Omental fat pad (tissue), 4 donors: ENCODE measurements at places on chromosomes 4 and X.

DNA sequence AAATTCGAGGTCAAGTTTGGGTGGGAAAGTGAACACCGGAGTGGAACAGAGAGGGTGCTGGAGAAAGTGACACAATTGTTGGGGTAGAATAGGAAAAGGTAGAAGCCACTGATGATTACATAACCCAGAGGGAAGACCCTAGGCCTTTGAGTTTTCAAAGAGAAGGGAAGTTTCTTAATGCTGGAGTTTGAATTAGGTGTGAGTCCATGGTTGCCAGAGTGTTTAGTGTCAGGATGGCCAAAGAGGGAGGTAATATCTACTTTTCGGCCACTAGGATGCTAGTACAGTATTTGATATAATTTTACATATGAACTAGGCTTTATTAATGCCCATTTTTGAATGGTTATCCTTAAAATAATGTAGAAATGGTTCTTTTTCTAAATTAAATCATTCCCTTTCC is 5.4 kb downstream of the BCORL1 start:
- DNase-seq: no peak

- no peak for DNase-seq
Measured at GRCh38 chr4:123325241-123325681, 71.3 kb upstream of the SPRY1 start.

GRCh38 chr4:127788517-127788916 is 6.4 kb downstream of the HSPA4L start:
- no peak for DNase-seq

- no peak for DNase-seq
Measured at GRCh38 chrX:44162964-44163475, 180.5 kb downstream of the EFHC2 start.

GRCh38 chr4:144611850-144612249 is 34.1 kb upstream of the HHIP start:
- DNase-seq: no peak

DNA sequence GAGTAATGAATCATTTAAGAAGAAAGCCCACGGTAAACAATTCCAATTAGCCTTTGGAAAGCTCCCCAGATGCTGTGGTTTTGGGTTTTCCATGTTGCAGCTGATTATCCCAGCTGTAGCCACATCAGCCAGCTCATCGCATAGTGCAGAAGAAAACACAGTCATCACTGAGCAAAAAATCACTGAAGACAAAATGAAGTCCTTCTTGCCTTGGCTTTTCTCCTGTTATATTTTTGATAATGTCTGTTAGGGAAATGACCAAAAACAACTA is 193.0 kb upstream of the C1QTNF7 start:
- DNase-seq: no peak

- no peak for DNase-seq
Measured at GRCh38 chrX:155959018-155959587, 38.4 kb upstream of the IL9R start.

DNA sequence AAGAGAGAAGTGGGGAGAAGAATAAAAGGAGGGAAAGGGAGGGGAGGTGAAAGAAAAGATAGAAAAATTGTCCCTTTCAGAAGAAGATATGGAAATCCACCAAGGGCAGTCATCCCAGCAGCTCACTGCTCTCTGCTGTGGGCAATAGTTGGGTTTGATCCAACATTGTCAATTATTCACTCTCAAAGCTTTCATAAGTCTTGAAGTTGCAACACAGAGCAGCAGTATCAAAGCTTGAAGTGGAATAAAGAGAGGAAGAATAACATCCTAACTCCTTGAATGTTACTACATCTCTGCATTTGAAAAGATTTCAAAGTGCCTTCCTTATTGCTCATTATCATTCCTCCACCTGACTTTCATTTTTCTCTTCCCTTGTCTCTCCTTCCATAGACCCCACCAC is 62.3 kb upstream of the HHIP start:
- no peak for DNase-seq

GRCh38 chrX:153669901-153670731 is 3.5 kb downstream of the PNCK start:
- no peak for DNase-seq

GRCh38 chrX:53135581-53135980 is 41.6 kb downstream of the KANTR start:
- DNase-seq: no peak

- no peak for DNase-seq
Measured at GRCh38 chrX:19177721-19178120, 55.5 kb upstream of the ADGRG2 start.

DNA sequence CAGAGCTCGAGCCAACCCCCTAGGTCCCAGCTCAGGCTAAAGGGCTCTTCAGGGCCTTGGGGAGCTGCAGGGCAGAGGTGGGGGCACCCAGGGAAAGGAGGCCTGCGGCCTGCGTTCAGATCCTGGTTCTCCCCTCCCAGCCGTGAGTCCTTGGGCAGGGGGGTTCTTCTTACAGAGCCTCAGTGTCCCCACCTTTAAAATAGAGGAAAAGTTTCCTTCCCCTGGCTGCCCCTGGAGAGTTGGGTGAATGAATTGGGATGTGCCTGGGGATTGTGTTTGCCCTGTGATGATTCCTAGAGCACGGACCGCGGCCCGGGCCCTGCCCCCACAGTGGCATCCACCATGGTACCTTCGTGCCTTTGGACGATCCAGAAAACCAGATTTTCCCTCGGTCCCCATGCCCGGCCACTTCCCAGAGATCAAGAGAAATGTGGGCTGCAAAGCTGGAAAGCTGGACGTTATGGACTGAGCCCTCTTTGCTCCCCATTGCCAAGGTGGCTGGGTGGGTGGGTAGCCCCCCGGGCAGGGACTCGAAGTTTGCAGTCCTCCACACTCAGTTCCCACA is 11.4 kb downstream of the HTRA3 start:
- DNase-seq: no peak

DNA sequence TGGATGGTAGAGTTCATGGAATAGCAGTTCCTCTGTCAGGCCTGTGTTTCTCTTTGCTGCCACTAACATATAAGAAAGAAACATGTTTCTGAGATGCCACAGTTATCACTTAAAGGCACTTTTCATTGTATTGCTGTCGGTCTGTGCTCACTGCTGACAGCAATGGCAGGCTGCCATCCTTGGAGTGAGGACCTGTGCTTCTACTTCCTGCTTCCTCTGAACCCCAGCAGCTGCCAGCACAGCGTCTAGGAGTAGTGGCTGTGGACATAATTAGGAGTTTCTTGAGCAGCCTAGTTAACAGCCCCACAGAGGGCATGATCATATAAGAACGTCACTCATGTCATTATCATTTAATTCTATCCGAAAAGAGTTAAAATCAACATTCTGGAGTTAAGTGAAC is 30.5 kb downstream of the F11 start:
- DNase-seq: no peak

- DNase-seq: no peak
Measured at GRCh38 chrX:107507093-107507743, 57.8 kb downstream of the FRMPD3 start.

GRCh38 chrX:51855698-51856097 is 37.7 kb upstream of the MAGED1 start:
- DNase-seq: no peak

- DNase-seq: no peak
Measured at GRCh38 chr4:141684785-141685184, 48.4 kb downstream of the IL15 start.

DNA sequence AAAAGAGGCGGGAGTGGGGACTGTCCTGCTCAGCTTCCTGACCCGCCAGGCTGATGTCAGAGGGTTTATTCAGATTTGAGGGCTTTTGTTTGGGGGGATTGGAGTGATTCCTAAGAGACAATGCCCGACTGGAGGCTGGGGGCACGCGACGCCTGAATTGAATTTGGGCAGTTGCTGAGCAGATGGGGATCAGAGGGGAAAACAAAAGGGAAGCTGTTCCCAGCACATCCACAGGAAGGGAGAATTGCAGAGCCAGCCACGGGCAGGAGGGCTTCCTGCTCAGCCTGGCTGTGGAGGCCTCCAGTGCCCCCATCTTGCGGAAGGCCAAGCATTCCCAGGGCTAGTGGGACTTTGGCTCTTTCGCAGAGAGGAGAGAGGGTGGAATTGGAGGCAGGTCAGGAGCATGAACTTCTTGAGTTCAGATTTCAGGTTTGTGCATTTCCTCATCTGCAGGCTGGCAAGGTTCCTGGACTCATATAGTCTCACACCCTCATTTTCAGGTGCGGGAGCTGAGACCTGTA is 162.8 kb downstream of the NHS start:
- no peak for DNase-seq

GRCh38 chr4:173485164-173485563 is 44.9 kb downstream of the HAND2 start:
- DNase-seq: no peak

GRCh38 chrX:111743316-111743715 is 62.3 kb downstream of the ALG13 start:
- no peak for DNase-seq

GRCh38 chr4:113181289-113182007 is 132.0 kb downstream of the ANK2 start:
- DNase-seq: no peak

DNA sequence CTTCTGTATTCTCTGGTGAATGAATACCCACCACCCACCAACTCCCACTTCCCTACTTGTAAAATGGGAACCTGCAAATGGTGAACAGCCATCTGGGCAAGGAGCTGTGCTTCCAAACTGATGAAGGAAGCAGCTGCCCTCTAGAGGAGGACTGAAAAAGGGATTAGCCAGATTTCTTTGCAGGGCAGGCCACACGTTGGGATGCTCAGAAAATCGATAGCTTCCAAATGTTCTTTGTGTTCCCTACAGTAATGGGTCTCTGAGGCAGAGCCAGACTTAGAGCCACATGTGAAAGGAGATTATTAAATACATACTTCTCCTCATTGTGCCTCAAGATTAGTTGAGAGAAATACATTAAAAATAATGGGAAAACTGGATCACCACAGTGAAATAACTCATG is 39.3 kb upstream of the LPAR4 start:
- no peak for DNase-seq

DNA sequence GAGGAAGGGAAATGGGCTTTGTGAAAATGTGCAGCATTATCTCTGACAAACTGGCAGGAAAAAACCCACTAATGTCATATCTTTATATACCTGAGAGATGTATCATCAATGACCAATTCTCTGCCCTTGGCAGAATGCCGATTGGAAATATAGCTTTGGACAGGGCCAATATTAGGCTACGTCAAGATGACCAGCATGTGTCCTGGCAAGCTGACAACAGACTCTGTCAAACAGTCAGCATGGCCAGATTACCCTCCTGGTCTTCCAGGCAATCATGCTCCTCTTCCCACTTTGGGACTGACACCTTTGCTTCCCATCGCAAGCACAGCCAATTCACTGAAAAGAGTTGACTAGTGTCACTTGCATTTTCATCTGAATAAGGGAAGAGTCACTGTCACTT is 57.0 kb downstream of the SORBS2 start:
- DNase-seq: no peak

GRCh38 chr4:70463335-70463734 is 8.7 kb upstream of the MUC7 start:
- DNase-seq: no peak

DNA sequence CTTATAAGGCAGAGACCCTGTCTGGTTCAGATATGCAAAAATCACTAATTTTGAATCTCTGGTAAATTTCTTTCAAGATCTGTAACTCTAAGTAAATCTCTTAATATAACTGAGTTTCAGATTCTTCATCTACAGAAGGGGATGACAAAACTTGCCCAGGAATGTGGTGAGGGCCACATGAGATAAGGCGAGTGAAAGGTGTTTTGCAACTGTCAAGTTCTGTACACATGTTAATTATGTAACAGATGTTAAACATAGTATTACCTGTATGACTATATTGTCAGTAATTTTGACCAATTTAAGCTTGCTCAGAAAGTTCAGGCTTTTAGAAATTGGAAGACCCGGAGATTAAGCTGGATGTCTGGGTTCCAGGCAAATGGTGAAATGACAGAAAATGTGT is 549 bp upstream of the GLRB start:
- DNase-seq: no peak
